Renal pelvis (tissue), 12 donors: ENCODE measurements at places on chromosomes 1 and 21. TPM values are rescaled to one million over a fixed set of nuclear protein-coding genes. Genes with fewer than 3 reads are reported as not detected.

DNA sequence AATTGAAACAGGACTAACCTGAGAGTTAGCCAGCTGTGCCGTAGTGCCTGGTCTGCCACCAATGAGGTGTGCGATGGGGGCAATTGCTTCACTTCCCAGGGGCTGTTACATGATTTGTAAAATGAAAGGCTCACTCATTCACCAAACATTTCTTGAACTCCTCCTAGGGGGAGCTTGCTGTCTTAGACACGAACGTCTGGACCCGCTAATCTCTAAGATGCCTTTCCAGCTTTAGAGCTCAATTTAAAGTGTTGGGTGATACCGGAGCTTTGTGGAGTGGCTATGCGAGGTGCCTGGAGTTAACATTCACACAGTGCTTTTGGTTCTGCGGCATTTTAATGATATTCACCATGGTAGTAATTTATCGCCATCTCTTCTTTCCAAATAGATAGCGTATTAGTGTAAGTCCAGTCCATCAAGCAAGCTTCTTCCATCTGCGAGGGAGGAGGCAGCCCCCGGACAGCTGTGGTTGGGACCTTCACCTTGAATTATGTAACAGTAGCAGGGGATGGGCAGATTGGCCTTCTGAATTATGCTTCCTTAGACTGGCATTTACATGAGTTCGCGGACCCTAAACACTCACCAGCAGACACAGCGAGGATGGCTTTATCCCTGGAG, 179.9 kb downstream of the ADSS2 start:
- no peak for DNase-seq

- DNase-seq, result no peak
These were observed 36.0 kb upstream of the GUCA2B start for GRCh38 chr1:42117214-42117613.

GRCh38 chr1:118984086-118984721, 3.9 kb downstream of the TBX15 start:
- DNase-seq, result no peak

PRRX1 gene
- 0.96 TPM for polyA plus RNA-seq

DNA sequence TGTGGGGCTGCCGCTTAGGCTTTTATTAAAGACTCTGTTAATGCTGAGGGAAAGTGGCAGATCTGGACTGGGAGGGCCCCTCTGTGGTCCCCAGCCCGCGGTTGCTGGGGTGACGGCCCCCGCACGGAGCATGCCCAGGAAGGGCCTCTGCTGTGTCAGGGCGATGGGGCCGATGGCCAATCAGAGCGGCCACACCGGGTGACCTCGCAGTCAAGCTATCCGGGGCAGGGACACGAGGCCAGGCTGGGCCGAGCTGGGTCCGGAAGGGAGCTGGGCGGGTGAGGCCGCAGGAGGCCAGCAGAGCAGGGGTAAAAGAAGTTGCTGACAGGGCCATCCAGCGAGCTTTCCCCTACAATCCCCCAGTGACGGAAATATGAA, 145.1 kb downstream of the CASZ1 start:
- DNase-seq, result no peak

CLIC6 gene
- 2.7 TPM for polyA plus RNA-seq

DNA sequence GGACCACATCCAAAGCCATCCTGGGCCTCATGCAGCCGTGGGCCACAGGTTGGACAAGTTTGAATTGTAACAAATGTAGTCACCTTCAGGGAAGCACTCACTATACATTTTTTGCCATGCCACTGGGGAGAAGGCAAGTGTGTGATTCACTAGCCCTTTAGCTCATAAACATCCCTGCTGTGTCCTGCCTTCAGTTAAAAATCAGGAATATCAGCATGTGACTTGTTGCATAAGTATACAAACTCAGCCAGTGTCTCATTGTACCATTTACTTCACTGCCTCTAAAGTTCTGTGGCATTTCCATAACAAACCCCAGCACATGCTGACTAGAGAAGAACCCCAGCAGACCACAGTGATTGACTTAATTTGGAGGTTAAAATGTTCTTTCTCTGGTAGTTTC, 142.0 kb upstream of the C1orf105 start:
- DNase-seq, result no peak

SUMO3 gene
- 101 TPM for polyA plus RNA-seq

GRCh38 chr1:231193710-231194340, 32.0 kb downstream of the TRIM67 start:
- peak; percentile 15 for DNase-seq

GRCh38 chr21:26846036-26846931, 1.1 kb upstream of the ADAMTS1 start:
- peak; percentile 88 for DNase-seq

DNA sequence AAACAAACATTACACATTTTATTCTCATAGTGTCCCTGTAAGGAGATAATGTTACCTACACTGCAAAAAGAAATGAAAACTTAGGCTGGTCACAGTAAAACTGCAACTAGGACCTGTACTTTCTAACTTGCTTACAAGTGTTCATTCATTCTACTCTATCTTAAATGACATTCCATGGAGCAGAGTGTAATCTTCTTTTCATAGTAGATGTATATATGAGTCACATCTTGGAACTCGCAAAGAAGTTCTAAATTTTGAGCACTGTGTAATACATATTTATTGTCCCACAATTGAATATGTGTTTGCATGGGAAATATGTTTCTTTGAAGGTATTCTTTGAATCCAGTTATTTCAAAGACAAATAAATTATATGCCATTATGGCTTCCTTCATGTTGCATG, 1258.5 kb upstream of the ADGRL2 start:
- DNase-seq, result no peak

- DNase-seq, result no peak
These were observed 6.9 kb upstream of the TMEM269 start for GRCh38 chr1:42777852-42778251.

STX12 gene
- polyA plus RNA-seq, result 52.7 TPM

DNA sequence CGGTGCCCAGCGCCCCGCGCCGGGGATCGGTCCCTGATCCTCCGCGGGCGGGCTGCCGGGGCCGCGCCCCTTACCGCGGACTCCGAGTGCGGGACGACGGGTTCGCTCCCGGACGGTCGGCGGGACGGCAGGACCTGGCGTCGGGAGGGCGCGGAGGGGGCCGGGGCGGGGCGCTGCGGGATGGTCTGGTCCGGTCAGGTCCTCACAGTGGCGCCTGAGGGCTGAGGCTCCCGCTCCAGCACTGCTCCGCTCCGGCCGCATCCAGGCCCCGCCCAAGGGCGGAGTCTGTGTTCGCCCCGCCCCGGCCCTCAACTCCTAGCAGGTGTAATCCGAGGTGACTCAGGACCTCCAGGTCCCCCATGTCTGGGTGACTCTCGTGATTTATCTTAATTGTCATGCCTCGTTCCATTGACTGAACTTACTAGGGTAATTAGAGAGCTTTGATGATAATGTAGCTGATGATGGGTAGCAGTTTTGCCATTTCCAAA, at the start of gene RAB3B:
Gene RAB3B (minus strand): TSS at position 223 of the 488 bp plus-strand sequence. CDS start 13,583 bp downstream, outside the sequence.
- DNase-seq, result peak; percentile 64

DNA sequence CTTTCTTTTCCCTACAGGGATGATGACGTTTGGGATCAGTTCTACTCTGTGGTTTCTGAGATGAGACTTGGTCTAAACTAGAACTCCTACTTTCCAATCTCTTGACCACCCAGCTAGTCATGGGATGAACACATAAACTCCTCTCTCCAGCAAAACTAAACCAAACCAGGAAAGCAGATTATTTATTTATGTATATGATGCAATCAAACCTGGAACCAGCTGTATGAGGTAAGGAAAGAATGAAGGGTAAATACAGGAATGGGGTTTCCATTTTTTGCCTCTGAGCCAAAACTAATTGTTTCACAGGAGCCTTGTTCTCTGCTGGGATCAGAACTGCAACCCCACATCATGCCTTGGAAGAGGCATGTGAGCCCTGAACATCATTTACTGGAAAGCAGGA, 3.3 kb upstream of the AGT start:
- DNase-seq, result no peak

DNA sequence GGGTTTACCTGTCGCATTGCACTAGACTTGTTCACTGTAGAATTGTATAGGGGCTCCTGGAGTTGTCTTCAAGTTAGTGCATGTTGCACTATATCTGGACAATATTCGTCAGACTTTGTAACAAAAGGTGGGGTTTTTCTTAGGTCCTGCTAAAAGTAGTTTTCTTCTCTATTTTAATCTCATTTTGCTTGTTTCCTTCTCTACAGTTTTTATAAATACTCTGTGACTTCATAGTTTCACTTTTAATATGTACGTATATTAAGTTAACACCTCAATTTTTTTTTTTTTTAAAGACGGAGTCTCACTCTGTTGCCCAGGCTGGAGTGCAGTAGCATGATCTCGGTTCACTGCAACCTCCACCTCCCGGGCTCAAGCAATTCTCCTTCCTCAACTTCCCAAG, 26.5 kb upstream of the MRPS6 start:
- DNase-seq, result no peak

- DNase-seq, result no peak
These were observed 233.5 kb downstream of the PLPP3 start for GRCh38 chr1:56345831-56346230.
